ENCODE measurements at places on chromosomes 6 and 20.
A peak's percentile ranks its signal among the peaks of the same experiment; 100 is the strongest.

- DNase-seq = no peak
Measured at GRCh38 chr20:5041433-5041832, 40.1 kb upstream of the SLC23A2 start.

DNA sequence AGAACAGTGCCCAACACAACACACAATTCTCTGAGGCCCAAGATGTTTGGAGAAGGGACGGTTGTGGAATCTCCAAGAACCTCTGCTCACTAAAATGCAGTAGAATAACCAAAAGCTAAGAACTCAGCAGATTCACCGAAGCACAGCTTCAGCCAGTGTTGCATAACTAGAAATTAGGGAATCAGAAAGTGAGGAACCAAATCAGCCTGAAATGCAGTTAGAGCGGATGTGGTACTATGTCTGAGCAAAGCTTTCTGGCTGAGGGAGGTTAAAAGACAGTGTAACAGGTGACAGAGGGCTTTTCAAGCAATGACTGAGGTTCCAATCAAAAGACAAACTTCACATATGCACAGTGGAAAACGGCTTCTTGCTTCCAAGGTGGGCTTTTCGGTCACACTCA is 197.9 kb upstream of the KCNK16 start:
- no peak for DNase-seq

DNA sequence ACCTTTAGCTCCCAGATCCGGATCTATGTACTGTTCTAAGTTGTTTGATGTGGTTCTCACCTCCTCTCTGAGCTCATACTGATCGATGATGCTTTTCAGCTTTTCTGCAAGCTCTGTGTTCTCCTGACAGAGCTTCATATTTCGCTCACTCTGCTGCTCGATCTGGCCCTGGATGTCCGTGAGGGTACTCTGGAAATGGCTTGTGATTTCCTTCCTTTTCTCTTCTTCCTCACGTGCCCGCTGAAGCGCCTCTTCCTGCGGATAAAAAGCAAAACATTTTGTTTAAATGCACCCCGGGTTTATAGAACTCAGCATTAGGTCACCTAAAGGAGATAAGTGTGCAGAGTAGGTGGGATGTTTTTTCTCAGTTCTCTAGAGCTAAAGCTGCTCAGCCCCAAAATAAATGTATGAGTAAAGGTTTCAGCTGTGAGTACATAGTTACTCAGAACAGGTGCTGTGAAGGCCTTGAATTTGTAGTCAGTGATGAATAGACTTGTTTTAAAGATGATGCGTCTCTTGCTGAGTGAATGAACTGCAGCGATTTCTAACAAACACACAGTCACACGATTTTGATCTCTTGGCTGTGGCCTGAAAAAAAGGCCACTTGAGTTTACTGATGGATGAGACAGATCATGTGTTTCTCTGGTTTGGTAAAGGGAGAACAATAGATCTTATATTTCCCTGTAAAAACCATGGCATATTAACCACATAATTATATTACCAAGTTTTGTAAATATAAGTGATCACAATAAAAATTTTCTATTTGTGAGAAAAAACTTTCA is 29.1 kb downstream of the TXLNB start:
- peak; percentile 34 for DNase-seq

DNA sequence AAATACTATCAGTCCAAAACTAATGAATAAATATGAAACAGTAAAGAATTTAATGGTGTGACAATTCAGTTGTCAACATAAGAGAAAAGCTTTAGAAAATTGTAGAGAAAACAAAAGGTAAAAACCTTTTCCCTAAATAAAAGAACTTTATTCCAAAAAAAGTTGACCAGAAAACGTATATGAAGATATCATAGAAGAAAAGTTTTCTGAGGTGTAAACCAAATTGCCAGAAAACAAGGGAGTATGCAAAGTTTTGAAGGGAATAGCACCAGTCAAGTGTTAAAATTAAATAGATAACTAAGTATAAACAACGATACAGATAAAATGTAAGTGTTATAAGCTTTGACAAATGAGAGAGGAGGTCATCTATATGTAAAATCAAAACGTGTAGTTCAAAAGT is 104.9 kb downstream of the HIVEP1 start:
- DNase-seq = no peak

GRCh38 chr20:63027221-63027921 is 20.6 kb upstream of the BHLHE23 start:
- no peak for DNase-seq

DNA sequence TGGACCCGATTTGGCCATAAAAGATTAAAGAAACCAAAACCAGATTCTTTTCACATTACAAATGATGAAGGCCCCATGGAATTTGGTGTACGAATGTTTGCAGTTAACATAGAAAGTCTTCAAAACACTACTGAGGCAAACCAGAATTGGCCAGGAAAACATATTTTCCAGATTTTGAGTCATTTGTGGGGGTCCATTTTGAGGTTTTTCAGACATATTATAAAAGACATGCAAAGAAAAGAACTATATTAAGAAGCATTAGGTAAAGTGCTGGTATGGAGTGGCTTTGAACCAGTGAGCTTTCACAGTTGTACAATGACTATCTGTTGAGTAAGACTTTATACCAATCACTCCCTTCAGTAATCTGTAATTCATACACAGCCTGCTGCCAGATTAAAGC is 168.9 kb upstream of the COL21A1 start:
- DNase-seq = no peak

DNA sequence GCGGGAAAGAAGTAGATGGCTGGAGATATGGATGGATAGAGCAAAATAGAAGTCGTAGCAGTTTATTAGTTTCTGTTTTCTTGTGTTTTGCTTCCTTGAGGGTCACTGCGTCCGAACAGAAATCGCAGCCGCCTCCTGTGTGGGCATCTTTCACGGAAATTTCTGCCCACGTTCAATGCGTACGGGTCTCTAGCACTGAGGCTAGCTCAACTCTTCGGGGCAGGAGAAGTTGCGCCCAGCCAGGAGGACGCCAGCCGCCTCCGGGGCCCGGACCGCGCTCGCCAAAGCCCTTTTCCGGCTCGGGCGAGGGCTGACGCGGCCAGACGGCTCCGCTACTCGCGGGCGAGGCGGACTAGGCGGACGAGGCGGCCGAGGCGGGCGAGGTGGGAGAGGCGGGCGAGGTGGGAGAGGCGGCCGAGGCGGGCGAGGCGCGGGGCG is 814 bp downstream of the TFAP2B start:
- no peak for DNase-seq

DNA sequence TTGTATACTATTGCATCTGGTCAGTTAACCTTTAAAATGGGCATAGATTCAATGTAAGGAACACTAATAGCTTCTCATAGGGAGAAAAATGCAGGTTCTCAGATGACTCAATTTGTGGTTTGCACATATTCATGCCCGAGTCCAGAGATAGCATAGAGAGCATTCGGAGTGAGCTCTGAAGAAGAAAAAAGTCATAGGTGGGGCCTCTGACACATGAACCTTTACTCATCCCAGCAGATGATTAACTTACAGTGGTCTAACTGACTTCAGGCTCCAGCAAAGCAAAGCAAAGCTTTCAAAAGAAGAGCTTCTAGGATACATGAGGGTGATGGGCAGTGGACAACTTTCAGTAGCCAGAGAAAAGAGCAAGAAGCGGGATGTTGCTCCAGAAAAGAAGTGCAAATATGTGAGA is 55.3 kb upstream of the BTN3A2 start:
- peak; percentile 99 for DNase-seq

DNA sequence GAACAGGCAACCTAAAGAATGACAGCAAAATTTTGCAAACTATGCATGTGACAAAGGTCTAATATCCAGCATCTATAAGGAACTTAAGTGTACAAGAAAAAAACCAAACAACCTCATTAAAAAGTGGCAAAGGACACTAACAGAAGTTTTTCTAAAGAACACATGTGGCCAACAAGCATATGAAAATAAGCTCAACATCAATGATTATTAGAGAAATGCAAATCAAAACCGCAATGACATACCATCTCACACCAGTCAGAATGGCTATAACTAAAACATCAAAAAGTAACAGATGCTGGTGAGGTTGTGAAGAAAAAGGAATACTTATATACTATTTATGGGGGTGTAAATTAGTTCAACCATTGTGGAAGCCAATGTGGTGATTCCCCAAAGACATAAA is 5.5 kb downstream of the RFPL4B start:
- no peak for DNase-seq

DNA sequence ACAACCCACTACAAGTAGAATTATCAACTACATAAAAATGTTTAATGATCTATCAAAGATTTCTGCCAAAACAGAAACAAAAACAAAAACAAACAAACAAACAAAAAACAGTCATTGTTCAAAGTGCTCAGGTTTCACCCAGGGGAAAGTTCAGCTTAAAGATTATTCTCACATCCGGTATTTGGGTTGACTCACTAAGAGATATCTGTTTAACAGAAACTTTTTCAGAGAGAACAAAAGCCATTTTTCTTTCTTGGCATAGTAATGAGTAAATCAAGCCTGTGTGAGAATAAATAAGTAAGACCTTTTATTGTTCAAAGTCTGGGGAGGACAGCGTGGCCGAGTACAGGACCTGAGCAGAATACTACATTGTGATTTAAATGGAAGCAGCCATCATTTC is 143.6 kb downstream of the RCAN2 start:
- no peak for DNase-seq

GRCh38 chr20:59752704-59753460 is 148.5 kb downstream of the PHACTR3 start:
- DNase-seq = no peak

DNA sequence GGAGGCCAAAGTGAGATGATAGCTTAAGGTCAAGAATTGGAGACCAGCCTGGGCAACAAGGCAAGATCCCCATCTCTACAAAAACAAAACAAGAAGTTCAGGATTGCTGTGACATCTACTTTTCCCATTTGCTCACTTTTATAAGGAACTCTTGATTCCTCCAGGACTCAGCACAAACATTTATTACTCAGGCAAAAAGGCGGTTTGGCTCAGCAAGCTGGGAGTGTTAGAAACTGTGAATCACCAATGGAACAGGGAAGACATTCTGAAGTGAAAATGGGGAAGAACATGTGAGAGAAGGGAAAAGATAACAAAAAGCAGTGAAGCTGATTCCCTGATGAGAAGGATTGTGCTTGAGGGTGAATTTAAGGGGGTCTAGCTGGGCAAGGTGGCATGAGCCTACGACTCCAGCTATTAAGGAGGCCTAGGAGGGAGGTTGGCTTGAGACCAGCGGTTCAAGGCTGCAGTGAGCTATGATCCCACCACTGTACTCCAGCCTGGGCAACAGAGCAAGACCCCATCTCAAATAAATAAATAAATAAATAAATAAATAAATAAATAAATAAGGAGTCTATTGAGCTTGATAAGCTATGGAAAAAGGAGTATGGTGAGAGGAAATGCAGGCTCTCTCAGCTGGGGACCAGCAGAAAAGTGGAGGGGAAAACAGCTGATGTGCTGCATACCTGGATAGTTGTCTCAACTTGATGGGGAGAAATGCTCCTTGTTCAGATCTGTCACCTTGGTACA is 65.4 kb upstream of the HDDC2 start:
- DNase-seq = no peak

DNA sequence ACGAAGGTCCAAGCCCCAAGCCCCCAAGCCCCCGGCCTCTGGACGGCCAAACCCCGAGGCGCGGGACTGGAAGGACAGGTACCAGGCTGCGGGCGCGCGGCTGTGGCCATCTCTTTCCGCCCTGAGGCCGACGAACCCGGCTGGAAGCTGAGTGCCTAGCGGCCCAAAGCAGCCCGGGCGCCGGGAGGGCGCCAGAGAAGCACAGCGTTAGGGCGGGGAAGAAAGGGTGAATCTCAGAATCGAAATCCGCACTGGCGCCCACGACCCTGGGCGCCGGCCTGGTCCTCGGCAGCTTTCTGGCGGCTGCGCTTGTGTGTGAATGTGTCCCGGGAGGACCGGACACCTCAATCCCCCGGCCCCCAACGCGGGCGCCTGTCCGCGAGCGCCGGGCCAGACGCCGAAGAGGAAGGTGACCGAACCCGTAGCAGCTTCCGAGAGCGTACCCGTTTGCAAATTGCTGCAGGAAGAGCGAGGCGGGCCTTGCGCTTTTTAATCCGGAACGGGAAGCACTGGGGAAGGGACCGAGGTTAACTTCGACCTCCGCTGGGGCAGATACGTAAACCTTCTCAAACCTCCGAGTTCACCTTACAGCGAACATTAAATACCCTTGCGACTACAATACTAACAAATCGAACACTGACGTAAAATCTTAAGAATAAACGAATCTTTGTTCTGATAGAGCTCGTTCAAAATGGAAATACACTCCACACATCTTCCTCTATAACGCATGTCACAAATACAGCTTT is 2.9 kb downstream of the NRN1 start:
- peak; percentile 5 for DNase-seq

- no peak for DNase-seq
Measured at GRCh38 chr20:2023151-2023550, 29.3 kb upstream of the PDYN start.

- DNase-seq = peak; percentile 69
Measured at GRCh38 chr20:16556301-16556700, 16.9 kb downstream of the KIF16B start.

DNA sequence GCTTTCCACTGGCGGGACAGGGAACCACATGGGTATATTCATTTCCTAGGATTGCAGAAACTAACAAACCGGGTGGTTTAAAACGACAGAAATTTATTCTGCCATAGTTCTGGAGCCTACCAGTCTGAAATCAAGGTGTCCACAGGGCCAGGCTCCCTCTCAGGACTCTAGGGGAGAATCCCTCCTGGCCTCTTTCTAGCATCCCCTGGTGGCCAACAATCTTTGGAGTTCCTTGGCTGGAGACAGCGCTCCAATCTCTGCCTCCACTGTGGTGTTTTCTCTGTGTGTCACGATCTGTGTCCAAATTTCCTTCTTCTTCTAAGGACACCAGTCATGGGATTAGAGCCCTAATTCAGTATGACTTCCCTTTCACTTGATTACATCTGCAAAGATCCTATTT is 95.0 kb downstream of the SCML4 start:
- no peak for DNase-seq

- no peak for DNase-seq
Measured at GRCh38 chr6:124371974-124372475, 568.4 kb downstream of the NKAIN2 start.

DNA sequence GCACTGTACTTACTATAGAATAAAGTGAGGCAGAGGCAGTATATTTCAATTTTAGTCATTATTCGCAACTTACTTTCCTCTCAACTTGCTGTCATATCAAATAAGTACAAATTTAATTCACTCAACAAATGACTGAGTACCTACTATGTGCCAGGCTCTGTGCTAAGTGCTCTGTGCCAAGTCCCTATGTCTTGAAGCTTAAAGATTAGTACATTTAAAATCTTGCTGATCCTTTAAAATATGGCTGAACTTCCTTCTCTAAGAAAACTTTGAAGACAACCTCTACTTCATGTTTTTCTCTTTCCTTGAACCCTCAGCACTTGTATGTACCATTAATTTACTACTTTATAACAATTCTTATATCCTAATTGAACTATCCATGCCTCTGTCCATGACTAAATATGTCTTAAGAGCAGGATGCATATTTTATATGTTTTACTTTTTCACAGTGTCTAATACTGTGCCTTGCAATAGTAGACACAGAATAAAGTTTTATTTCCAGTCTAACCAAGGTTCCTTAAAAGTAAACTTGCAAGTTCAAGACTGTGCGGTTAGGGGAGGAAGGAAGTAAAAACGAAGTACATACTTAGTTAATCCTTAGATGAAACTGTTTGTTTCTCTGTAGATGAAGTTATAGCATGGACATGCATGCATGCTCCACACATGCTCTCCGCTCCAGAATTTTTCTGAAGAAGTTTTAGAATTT is 10.0 kb upstream of the LATS1 start:
- DNase-seq = no peak

GRCh38 chr6:149362289-149362688 is 37.8 kb upstream of the SUMO4 start:
- DNase-seq = peak; percentile 20

- no peak for DNase-seq
Measured at GRCh38 chr6:5506597-5506996, 245.3 kb downstream of the FARS2 start.

GRCh38 chr6:125164696-125165095 is 11.1 kb downstream of the TPD52L1 start:
- DNase-seq = no peak
